ENCODE measurements at places on chromosomes 7 and 10. TPM values are rescaled to one million over a fixed set of nuclear protein-coding genes. Genes with fewer than 3 reads are reported as not detected.

- DNase-seq, result no peak
These were observed 71.3 kb upstream of the CSTF2T start for GRCh38 chr10:51770709-51771108.

DNA sequence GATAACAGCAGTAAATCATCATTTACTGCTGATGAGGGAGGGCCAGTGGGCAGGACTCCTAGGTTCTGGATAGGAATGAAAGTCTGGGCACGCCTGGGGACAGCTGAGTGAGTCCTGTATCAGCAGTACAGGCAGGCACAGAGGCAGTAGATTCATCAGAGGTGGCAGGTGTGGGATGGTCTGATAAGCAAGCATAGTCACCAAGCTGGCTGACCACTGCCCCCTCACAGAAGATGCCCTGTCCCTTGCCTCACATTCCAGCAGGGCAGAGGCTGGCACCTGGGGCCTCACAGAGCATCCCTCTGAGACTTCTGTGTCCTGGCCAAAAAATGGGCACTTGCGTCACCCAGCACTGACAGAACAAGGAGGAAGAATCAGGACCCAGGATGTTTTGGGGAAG is 23.2 kb upstream of the ACSM6 start:
- DNase-seq, result no peak

DNA sequence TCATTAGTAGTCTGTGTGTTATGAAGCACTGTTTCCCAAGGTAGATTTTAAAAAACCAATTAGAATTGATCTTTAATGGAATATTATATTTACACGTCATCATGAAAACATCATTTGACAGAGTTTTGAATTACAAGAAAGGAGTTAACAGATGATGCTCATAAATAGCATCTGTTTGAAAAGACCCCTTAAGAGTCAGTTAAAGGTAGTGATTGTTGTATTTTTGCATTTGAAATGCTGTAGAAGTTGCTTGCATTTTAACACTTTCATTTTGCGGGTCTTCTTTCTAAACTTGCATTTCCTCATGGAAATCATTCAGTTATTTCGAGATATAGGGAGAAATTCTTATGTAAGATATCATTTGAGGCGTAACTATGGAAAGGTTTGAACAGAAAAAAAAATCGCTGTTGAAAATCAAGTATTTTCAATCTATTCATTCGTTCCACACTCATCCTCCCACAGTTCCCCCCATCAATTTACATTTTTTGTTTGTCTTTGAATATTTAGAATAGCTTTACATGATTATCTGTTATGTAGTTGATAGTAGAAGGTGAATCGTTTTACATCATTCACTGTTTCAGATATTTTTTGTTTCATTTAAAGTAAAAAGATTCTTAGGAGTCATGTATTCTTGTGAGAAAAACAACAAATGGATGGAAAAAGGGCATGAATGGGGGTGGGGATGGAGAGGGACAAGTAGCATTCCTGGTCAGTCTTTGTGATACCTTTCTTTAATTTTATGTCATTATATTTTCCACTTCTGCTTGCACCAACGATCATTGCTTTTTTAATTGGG is 3.0 kb upstream of the SKIDA1 start:
- no peak for DNase-seq

GRCh38 chr7:132393789-132394261 is 182.4 kb downstream of the PLXNA4 start:
- peak; percentile 34 for DNase-seq

DNA sequence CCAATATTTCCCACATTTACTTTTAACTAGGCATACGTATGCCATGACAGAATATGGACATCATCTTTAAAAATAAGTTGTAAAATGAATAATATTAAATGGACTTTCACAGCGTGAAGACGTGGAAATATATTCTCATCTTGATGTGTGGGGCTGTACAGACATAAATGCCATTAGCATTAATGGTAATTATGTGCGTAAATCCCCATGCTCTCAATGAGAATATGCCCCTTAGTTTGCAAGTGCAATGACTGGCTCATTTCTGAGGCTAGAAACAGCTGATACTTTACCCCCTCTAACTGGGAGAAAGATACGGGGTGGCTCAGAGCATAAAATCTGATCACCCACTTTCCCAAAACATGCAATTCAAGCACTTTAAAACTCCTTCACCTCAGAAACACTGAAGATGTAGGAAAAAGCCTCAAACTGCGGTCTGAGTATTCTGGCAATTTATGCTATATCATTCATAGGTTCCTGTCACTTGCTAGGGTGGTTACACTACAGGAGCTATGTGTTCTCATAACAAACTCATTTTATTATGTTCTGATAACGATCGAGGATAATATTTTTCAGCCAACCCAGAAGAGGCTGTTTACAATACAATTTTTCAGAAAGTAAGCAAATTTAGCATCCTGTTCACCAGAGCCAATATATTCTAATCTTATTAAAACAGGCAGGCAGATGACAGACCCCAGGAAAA is 211.8 kb downstream of the SKAP2 start:
- no peak for DNase-seq

- DNase-seq, result peak; percentile 13
These were observed 91.5 kb downstream of the KMT2C start for GRCh38 chr7:152344253-152344652.

DNA sequence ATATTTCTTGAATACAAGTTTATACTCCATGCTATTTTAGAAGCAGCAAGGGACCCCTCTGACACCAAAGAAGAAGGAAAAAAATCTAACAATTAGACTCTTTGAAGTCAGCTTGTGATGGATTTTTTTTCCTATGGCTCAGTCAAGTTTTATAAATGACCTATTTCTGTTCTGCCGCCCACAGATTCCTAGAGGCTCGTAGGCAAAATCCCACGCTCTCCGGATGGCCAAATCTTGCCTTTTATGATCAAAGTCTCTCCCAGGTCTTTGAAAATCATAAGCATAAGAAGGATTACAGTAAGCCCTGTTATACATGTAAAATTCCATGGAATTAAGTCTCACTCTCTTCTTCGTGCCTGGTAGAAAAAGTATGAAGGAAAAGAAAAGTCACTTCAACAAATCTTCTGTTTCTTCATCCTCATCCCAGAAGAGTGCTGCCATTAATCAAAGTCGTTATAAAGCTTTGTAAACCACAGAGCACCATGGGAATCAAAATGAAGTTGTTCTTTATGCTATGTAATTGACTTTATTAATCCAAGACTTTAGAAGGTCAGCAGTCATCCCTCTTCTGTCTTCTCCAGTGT is 33.1 kb downstream of the ASB13 start:
- no peak for DNase-seq

DNA sequence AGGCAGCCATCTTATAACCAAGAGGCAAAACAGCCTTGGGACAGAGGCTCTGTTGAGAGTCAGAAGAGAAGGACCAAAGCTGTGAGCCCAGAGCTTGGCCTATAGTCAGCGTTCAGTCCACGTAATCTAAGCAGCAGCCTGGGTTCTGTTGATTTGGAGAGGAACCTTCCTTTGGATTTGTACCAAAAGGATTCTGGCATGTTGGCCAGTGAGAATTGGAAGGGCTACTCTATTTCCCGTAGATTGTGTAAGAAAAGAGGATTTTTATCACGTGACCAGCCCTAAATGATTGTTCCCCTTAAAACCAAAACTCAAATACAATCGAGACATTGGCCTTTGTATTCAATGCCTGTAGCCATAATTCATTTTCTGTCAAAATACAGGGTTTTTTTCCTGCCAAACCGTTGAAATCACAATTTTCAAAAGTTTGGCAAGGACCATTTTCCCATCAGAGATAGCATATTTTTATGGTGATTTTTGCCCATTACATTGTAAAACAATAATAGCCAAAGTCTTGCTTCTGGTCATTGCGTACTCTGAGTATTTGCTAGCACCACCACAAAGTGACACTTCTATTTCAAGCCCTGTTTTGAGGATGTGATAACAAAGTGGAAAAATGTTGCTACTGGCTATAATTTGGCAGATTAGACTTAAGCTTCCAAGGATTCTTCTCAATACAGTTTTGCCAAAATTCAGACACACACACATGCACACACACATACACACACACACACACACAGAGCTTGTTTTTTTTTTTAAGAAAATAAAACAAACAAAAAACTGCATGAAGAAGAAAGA is 23.1 kb upstream of the BMPER start:
- no peak for DNase-seq

- DNase-seq, result peak; percentile 32
These were observed 18.2 kb downstream of the POLL start for GRCh38 chr10:101569622-101570427.

GRCh38 chr10:49005270-49005669 is 65.6 kb upstream of the LRRC18 start:
- no peak for DNase-seq

DNA sequence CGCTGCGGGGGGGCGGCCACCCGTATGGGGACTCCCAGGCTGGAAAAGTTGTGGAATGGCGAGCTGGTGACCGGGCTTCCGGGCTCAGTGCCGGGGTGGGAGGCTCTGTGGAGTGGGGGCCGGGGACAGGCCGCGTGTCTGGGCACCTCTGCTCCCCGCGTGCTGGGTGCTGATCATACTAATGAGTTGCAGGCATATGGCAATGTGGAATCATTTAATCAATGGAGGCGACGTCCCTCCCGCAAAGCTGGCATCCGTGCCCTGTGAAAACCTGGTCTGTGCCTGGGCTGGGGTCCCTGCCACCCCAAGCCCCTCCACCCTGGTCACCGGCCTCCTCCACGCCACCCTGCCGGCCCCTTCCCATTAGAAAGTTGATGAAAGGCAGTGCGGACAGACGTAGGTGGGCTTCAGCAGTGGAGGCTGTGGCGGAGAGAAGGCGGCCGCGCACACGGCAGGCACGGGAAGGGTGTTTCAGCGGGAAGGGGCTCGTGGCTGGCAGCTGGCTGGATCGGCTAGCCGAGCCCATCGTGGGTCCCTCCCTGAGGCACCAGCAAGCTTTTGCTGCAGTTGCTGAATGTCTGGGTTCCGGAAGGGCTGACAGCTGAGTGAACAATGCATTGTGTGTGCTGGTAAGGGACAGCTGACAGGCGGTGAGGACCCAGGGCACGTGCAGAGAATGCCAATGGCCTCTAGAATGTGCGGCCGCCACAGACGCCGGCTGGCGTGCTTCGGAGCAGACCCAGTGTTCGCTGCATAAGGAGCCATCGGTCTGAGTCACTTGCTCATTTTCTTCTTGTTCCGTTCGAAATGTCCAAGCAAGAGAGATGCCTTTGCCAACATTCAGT is 1.5 kb downstream of the ADGRA1 start:
- no peak for DNase-seq

GRCh38 chr7:55194522-55194921 is 170.6 kb upstream of the LANCL2 start:
- no peak for DNase-seq

GRCh38 chr10:11782793-11783557 is 40.2 kb upstream of the PROSER2 start:
- DNase-seq, result peak; percentile 50

SDK1 gene
- 0.27 TPM for total RNA-seq

TACC2 gene
- 7.8 TPM for total RNA-seq

BAIAP2L1 gene
- 19.3 TPM for total RNA-seq

GSTK1 gene
- 127 TPM for total RNA-seq

BICC1 gene
- total RNA-seq, result 39.1 TPM

ACSL5 gene
- 17.6 TPM for total RNA-seq

CCDC136 gene
- total RNA-seq, result 0.74 TPM
